ENCODE measurements at places on chromosomes 7 and 10.
A peak's percentile ranks its signal among the peaks of the same experiment; 100 is the strongest.

DNA sequence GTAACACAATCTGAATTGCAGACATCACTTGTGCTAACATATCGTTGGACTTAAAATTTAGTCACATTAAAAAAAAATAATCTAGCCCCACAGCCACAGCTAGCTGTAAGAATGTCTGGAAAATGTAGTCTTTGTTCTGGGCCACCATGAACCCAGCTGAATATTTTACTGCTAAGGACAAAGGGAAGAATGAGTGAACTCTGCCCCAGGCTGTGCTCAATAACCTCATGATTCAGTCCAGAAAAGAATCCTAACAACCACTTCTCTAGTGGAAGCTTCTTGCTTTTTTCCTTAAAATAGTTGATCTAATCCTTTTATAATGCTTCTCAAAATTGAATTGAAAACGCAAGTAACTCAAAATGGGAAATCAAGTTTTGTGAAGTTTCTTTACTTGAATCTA lies 25.6 kb upstream of the SOSTDC1 start:
- no peak for DNase-seq

DNA sequence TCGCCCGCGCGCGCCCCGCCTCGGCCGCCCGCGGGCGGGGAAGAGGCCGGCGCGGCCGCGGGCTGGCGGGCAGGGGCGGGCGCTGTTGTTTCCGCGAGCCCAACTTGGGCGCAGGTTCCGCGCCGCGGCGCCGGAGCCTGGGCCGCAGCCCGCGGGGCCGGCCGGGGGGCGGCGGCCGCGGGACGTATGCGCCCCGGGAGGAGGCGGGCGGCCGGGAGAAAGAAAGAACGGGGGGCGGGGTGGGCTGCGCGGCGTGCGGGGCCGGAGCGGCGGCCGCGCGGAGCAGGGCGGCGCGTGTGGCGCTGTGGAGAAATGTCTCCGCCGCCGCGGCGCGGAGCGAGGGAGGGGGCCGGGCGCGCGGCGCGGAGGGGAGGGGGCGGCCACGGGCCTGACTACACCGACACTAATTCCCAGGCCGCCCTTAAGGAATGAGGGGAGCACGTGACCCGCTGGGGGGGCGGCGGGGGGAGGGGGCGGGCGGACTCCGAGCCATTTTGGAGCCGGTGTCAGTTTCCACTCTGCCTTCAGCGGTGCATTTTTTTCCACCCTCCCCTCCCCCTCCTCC lies at the start of gene BMI1:
Gene BMI1, plus strand, starts transcription at position 509 of the 565 bp plus-strand sequence. CDS start 5,351 bp downstream, outside the sequence.
- peak; percentile 54 for DNase-seq

- DNase-seq, result no peak
Measured at GRCh38 chr7:108231221-108231620, 101.1 kb upstream of the LAMB4 start.

DNA sequence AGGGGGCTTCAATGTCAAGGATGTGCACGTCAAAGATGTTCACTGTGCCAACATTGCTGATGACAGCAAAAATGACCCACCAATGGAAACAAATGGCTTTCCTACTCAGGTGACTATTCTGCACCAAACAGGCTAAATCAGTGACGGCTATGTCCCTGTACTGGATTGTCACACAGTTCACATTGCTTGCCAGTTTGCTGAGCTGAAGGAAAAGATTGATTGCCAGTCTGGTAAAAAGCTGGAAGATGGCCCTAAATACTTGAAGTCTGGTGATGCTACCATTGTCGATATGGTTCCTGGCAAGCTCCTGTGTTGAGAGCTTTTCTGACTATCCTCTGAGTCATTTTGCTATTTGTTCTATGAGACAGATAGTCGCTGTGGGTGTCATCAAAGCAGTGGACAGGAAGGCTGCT lies 202.2 kb upstream of the ETV1 start:
- no peak for DNase-seq

GRCh38 chr7:514651-515598 lies 4.7 kb downstream of the PDGFA start:
- peak; percentile 78 for DNase-seq

DNA sequence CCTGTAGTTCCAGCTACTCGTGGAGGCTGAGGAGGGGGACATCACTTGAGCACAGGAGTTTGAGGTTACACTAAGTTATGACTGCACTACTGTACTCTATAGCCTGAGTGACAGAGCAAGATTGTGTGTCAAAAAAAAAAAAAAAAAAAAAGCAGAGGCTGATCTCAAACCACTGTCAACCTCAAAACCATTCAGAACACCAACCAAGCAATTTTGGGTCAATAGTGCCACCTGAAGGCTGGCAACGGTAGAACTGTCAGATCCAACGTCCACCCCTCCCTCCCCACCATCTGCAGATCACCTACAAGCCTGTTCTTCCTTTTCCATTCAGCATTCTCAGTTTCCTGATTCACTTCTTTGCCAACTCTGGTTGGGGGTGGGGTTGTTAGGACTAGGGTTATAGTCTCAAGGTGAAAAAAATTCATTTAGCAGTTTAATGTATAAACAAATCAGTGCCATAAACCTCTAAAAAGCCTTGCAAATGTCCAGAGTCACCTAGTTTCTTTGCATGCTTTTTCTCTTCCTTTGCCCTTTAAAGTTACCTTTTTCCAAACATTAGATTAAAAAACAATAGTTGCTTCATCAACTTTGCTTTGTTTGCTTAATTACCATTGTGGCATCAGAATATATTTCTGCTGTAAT lies 2.6 kb downstream of the MRPS33 start:
- peak; percentile 63 for DNase-seq

GRCh38 chr7:51242881-51243518 lies 73.6 kb downstream of the COBL start:
- DNase-seq, result no peak

DNA sequence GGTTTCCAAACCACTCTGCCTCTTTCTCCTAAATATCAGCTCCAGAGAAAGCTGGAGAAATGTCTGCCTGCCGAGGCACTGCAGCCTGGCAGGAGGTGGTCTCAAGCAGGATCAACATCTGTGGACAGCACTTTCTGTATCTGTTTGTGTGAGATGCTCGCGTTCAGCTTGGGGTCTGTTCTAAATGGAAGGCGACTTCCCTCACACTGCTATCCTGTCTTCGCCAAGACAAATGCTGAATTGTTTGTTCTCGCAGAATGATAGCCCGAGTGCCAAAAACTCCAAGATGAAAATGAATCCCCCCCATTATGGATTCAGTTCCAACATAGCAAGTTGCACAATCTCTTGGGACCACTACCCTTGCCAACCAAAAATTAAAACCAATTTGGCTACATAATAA lies 72.2 kb upstream of the PALS2 start:
- no peak for DNase-seq

DNA sequence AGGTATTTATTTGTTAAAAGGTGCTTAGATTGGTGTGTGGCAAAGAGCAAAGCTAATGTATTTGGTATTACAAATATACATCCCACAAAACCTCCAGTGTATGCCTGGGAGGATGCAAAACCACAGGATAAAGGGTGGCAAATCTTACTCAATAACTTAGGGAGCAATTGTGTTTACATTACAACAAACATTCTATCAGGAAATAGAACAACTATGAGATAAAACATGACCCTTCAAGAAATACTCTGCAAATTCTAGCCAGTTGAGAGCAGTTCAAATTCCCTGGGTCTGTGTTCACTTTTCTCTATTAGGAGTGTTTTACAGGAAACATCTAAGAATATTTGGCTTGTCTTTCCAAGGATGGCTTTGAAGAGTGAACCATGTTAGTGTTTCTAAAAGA lies 64.9 kb downstream of the CUL1 start:
- no peak for DNase-seq

DNA sequence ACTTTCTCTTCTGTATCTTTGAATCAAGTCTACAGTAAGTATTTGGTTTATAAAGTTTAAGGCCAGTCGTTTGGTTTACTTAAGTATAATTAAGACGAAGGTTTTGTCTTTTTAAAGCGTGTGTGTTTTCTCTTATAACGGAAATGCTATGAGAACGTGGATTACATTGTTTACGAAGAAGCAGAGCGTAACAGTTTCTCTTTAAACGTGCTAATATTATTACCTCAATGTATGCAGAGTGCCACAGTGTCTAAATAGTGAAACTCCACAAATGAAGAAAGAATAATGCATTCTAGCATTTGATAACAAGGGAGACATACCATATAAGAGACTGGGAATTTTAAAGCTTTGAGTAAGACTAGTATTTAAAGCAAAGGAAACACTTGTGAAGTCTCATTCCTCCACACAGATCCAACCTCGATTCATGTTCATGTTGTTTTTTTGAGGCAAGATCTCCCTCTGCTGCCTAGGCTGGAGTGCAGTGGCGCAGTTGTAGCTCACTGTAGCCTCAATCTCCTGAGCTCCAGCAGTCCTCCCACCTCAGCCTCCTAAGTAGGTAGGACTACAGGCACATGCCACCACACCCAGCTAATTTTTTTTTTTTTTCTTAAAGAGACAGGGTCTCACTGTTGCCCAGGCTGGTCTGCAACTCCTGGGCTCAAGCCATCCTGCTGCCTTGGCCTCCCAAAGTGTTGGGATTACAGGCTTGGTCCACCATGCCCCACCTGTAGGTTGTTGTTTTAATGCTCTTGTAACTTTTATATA lies 75.1 kb downstream of the ANKRD61 start:
- DNase-seq, result no peak

DNA sequence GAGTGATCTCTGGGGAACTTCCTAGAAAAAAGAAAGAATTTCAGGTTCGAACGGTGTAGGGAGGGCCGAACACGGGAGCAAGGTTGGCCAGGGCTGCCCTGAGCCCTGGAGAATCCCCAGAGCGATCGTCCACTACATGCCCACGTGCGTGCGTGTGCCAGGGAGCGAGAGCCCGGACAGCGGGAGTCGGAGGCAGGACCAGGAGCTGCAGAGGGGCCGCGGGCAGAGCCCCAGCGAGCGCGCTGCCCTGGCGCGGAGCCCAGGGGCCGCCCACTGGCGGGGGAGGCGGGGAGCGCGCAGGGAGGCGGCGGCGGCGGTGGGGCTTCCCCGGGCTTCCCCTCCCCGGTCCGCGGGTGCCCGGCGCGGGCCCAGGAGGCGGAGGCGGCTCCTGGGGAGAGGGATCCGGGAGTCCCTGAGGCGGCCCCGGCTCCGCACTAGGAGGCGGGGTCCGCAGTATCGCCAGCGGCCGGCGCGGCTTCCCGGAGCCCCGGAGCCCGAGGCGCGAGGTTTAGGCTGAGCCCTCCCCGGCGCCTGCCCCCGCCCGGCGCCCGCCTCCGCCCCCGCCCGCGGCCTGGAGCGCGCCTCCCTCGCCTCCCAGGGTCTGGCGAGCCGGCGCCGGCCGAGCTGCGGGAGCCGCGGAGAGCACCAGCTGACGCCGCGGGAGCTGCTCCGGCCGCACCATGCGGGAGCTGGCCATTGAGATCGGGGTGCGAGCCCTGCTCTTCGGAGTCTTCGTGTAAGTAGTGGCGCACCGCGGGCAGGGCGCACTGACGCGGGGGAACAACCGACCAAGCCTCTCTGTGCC lies at the start of gene PLPP4:
Gene PLPP4, plus strand, starts transcription at position 602 of the 805 bp plus-strand sequence. Its CDS starts 79 bp downstream, at position 681.
- peak; percentile 52 for DNase-seq

DNA sequence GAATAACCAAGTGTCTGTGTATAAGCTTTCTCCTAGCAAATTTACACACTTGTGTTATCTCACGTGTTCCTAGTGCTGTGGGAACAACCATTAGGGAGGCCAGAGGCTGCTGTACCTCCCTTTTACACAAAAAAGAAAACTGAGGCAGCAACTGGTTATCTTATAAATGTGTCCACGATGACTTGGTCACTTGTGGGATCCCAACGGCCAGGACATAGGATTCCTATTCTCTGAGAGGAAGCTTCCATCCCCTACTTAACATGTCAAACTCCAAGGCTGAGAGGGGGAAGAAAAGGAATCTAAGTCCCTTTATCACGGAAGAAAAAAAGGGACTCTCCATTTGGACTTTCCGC lies 484 bp downstream of the ZNF438 start:
- DNase-seq, result no peak

DNA sequence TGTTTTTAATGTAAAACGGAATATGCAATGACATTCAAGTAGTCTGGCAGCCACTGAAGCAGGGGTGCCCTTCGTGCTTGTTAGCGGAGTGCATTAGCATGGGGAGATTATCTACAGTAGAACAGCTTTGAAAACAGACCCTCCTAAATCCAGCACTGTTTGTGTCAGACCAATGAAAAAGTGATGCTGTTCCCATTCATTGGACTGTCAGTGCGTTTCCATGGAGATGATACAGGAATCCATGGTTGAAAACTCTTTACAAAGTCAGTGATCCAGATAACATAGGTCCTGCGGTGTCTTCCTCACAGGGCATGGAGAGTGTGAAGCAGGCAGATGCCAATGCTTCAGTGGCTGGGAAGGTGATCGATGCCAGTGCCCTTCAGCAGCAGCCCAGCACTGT lies 73.6 kb downstream of the ITGB8 start:
- no peak for DNase-seq

DNA sequence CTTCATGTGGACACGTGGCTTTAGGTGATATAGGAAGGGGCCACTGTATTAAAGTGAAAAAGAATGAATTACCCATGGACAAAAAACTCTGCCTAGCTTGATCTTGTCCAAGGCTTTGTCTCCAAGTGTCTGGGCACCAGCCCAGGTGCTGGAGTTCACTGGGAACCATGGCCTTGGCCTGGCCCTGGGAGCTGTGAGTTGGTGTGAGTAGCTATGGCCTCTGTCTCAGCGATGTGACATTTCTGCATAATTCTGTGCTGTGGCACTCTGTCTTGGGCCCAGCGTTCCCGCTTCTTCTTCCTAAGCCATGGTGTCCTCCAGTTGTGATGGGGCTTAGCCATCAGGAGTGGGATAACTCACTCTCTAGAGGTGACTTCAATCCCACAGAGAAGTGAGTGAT lies 119.0 kb upstream of the PPP2R2D start:
- DNase-seq, result no peak

DNA sequence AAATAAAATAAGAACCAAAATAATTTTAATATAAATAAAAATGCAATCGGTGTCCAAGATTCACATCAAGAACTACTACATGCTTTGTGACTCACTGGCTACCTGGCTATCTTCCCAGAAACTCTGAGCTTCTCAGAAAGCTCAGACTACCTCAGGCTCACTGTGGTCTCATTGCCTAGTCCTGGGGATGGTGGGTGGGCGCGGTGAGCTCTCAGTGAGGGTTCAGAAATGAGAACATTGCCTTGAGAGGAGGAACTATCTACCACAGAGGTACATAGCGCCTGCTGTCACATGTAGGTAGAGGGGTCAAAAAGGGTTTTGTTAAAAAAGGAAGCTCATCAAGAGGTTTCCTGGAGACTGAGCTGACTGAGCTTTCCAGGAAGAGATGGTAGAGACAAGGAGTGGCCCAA lies 108.0 kb downstream of the WDFY4 start:
- DNase-seq, result no peak

GRCh38 chr7:136386876-136387275 lies 409.7 kb upstream of the MTPN start:
- no peak for DNase-seq

DNA sequence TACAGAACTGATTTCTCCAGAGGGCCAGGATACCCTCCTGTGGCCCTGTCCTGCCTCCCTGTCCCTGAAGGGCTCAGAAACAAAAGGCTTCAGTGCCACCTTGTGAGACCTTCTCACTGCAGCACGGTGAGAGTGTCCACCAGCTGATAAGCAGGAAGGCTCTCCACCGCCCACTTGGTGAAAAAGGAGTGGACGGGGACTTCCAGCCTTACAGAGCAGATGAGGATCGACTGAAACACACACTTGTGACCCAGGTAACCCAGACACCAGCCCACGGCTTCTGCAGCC lies 330.1 kb downstream of the GRID1 start:
- no peak for DNase-seq

- no peak for DNase-seq
Measured at GRCh38 chr7:84847038-84847437, 339.8 kb downstream of the SEMA3D start.

Measured in WTC11 (cell line).